ENCODE measurements at places on chromosomes 4 and X. TPM values are rescaled to one million over a fixed set of nuclear protein-coding genes. Genes with fewer than 3 reads are reported as not detected.

Gene LRIT3
- total RNA-seq: under 0.01 TPM

Gene TIGD4
- total RNA-seq: 0.36 TPM

Gene IL2RG
- total RNA-seq: not detected

Gene SNX12
- 67.7 TPM for total RNA-seq

Gene GAGE1
- not detected for total RNA-seq

Gene TCEAL9
- 96.4 TPM for total RNA-seq

- DNase-seq: no peak
These were observed 8.1 kb downstream of the JAKMIP1 start for GRCh38 chr4:6192245-6192644.

- no peak for DNase-seq
These were observed 9.5 kb downstream of the PRMT9 start for GRCh38 chr4:147674496-147674895.

GRCh38 chrX:88325634-88326033, 421.4 kb upstream of the CPXCR1 start:
- DNase-seq: no peak

DNA sequence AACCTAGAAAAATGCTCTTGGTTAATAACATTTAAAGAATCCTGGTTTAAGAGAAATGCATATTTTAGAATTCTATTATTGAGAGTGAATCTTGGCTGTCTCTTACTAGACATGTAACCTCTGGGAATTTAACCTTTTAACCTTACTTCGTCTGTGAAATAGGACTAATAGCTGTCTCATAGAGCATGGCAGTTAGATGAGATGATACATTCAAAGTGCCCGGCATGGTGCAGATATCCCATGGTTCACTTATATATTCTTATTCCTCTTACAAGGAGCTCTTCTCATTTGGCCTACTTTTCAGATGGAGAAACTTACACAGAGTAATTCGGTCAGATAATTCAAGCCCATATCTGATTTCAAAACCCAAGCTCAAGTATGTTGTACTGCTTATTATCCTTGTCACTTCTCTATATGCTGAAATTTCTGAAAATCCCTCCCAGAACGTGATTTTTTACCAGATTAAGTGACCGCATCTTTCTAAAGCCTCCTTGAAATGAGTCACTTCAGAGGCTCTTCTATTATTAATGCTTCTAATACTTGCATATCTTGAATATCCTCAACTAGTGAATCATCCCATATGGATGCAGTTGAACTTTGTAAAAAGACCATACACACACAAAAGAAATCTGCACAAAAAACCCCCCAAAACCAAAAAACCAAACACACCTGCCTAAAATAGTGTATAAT, 4.9 kb downstream of the CDKN2AIP start:
- no peak for DNase-seq

GRCh38 chr4:55754754-55755350, 64.7 kb upstream of the EXOC1L start:
- DNase-seq: peak; percentile 36

GRCh38 chrX:154784149-154784995, 20.9 kb downstream of the MPP1 start:
- DNase-seq: no peak

GRCh38 chrX:124240422-124240821, 92.0 kb upstream of the TEX13D start:
- DNase-seq: no peak

DNA sequence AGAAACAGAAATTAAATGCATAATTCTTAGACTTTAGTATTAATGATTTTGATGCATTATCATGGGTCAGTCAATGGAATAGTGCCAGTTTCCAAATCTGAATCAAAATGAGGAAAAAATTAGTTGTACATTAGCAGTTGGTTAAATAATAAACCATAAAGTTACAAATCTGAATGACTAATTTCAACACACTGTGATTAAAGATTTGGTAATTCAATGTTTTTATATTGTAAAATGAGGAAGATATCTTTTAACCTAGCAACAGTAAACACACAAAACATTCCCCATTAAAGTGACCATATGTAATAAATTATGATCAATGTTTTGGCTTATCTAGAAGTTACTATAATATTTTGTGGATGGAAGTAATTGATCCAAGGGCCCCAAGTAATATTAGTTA, 1.6 kb downstream of the FBXO8 start:
- DNase-seq: no peak

GRCh38 chr4:32073542-32073941, 1353.4 kb downstream of the PCDH7 start:
- no peak for DNase-seq

DNA sequence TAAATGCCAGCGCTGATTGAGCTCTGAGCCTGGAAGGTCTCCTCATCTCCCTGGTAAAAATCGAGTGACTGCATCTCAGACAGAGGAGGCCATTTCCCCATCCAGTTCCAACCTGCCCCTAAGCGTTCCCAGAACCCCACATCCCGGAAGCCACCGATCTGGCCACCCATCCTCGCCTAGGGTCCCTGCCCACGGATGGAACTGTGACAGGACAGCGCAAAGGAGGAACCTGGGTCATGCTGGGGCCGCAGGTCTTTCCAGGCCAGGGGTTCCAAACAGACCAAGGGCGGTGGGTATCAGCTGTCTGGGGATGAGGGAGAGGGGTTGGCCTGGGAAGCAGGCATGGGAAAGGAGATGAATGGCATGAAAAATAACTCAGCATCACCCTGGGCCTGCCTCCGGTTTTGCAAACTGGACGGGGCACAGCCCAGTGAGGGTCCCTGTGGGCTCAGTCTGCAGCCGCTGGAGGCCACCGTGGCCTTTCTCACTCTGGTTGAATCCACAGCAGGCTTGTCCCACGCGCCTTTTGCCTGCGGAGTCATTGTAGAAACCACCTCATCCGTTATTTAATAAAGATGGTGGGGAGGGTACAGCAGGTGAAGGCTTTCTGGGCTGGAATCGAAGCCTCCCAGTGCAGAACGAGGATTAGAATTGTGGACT, 49.1 kb downstream of the ABLIM2 start:
- peak; percentile 55 for DNase-seq

DNA sequence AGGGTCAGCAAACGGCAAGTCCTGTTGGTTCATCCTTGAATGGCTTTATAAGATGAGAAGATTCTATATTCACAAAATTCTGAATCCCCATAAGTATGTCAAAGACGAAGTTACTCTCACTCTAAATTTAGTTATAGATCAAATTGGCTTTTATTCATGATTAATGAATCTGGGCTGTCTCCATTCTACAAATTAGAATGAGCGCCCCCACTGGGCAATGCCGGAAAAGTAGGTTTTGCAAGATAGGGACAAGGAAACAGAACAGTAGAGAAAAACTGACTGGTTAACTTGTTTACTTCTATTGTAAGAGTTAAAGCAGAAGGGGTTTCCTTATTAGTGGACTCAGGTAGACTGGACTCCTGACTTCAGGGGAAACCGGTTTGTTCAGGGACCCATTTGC, 100.3 kb downstream of the F11 start:
- DNase-seq: no peak

GRCh38 chr4:37690976-37691375, 4.8 kb upstream of the RELL1 start:
- no peak for DNase-seq

DNA sequence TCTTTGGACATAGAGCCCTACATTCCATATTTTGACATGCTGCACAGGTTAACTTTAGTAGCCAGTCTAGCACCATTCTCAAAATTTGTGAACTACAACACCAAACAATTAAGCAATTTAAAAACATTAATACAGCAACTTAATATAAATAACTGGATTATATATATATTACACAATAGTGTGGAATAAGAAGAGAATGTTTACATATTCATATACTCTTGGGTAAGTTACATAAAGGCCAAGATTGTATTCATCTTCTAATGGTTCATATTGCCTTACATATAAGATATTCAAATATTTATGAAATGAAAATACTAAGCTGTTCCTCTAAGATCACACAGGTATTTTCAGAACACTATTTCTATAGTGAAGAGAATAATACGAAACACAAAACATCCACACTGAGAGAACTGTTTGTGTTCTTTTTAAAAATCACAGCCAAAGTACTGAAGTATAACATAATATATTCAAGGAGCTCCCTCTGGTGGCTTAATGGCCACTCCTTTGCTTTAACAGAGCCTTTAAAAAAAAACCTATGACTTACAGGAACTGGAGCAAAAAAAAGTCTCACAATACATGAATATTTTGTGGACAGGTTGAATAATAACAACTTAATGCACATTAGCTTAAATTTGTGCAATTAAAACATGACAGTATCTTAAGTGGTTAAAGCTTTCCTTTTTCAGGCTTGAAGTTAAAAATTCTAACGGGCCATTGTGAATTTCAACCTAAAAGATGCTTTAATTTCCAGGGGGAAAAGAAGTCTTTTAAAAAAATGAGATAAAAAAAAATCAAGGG, 46.2 kb downstream of the NEK1 start:
- peak; percentile 70 for DNase-seq

DNA sequence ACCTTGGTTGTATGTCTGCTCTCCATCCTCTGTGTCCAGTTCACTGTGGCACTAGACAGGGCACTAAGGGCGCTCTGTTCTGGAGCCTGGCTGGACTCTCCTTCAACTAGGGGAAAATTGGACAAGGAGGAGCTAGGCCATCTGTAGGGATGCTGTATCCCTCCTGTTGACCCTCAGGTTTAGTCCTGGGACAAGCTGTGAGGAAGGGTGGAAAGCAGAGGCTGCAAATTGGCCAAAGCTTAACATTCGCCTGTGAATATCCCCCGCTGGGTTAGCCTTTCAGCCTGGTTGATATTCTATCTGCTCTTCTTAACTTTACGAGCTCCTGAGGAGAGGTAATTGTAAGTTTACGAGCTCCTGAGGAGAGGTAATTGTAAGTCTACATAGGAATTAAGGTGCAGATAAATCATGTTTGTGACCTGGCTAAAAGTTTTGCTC, 64.4 kb upstream of the ENPEP start:
- no peak for DNase-seq

GRCh38 chr4:168741281-168742173, 244.7 kb downstream of the PALLD start:
- peak; percentile 10 for DNase-seq

GRCh38 chr4:123696687-123697086, 300.1 kb downstream of the SPRY1 start:
- no peak for DNase-seq

DNA sequence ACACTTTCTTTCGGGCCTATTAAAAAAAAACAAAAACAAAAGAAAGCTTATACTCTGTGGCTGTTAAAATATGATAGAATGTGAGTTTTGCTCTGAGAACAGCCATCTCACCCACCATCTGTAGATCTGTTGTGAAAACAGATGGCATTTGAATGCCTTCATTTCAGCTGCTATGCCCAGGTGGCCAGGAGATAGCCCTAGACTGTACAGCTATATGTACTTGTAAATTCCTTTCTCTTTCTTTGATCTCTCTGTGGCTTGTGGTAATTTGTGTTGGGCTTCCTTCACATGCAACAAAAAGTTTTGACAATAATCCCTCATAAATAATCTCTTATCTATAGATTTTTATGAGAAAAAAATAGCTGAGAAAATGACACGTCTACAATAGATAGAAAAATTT, 38.1 kb downstream of the PNPLA4 start:
- no peak for DNase-seq

DNA sequence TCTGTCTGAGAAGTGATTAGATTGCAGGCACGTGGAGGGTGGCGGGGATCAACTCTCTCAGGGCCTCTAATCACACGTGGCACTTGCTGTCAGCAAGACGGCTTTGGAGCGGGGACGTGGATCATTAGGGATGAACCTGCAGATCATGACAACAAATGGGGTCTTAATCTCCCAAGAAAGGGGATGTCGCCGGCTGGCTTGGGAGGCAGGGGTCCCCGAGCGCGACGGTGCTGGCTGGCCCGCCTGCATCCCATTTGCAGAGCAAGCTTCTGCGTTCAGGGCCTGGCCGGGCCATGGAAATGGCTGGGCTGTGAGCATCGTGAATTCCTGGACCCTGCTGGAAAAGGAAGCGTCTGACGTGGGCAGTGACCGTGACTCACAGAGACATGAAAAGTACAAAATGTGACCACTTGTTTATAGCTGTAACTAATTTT, 85.1 kb upstream of the SHOX start:
- peak; percentile 74 for DNase-seq

DNA sequence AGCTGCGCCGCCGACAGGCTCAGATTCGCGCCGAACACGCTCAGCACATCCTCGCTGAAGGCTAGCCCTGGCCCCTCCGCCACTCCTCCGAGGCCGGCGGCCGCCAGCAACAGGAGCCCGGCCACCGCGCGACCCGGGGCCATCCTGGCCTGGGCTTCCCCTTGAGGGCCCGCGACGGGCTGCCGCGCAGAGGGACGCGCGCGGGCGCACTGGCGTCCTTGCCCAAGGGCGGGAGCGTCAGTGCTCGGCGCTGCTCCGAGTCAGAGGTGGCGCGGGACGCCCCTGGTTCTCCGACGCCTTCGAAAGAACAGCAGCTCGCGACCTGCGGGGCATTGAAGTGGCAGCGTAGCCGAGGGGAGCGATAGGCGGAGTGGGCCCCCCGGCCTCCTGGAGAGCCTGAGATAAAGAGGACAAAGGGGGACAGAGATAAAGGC, 745 bp downstream of the SLC39A8 start:
- peak; percentile 88 for DNase-seq

DNA sequence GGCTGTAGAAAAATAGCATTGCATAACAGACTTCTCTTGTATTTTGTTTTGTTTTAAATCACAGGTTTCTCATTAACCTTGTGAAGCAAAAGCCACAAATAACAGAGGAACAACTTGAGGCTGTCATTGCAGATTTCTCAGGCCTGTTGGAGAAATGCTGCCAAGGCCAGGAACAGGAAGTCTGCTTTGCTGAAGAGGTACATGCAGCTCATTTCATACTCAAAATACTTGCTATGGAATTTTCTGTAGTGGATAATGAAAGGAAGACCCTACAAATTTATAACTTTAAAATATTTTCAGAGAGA, 17.6 kb downstream of the AFP start:
- no peak for DNase-seq

DNA sequence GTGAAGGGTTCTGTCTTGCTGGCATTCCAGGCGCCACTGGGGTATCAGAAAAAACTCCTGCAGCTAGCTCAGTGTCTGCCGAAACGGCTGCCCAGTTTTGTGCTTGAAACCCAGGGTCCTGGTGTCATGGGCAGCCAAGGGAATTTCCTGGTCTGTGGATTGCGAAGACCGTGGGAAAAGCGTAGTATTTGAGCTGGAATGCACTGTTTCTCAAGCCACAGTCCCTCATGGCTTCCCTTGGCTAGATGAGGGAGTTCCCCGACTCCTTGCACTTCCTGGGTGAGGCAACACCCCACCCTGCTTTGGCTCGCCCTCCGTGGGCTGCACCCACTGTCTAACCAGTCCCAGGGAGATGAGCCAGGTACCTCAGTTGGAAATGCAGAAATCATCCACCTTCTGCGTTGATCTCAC, 40.1 kb downstream of the NOP14 start:
- peak; percentile 35 for DNase-seq
